ENCODE measurements at places on chromosomes 7 and 10.

- DNase-seq = no peak
Observed at GRCh38 chr7:133152875-133153274, 71.0 kb upstream of the CHCHD3 start.

- DNase-seq = no peak
Observed at GRCh38 chr10:104230490-104230889, 1.7 kb downstream of the CFAP43 start.

DNA sequence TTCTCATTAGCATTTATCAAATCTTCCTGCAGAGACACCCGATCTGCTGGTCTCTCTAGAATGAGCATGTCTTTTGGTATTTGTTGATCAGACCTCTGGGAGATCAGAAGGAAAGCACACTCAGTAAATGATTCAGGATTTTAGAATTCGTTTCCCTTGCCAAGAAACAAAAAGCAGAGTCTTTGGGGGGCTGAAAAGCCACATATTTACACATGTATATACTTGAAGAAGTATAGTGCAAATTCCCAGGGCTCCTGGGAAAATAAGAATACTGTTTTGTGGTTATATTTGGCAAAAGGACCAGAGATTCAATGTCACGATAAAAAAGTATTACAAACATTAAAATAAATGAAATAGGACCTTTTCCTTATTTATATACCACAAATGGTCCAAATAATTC lies 100.2 kb downstream of the AGMO start:
- no peak for DNase-seq

DNA sequence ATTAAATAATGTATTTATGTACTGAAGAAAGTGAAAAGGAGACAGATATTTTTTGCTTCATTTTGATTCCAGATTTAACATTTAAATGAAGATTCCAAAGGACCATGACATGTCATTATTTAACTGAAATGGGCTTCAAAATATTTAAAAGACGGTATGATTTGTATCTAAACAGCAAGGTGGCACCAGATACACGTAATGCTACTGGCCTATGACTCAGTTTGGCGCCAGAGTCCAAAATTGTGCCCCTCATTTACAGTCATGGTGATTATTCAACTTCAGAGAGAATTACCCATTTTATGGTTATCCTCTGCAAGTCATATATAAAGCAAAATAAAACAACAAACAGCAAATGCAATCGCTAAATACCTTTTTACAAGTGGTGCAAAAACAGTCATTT lies 94.5 kb downstream of the ETV1 start:
- DNase-seq = no peak

- DNase-seq = no peak
Observed at GRCh38 chr10:24333736-24334135, 124.8 kb downstream of the KIAA1217 start.

DNA sequence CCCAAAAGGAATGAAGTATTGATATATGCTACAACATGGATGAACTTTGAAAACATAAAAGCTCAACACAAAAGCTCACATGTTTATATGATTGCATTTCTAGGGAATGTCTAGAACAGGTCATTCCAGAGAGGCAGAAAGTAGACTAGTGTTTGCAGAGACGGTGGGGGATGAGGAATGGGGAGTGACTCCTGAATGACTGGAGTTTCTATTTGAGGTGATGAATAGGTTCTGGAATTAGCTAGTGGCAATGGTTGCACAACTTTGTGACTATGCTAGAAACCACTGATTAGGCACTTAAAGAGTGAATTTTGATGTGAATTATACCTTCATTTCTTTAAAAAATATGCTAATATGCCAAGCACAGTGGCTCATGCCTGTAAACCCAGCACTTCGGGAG lies 6.9 kb downstream of the KPNA7 start:
- no peak for DNase-seq

DNA sequence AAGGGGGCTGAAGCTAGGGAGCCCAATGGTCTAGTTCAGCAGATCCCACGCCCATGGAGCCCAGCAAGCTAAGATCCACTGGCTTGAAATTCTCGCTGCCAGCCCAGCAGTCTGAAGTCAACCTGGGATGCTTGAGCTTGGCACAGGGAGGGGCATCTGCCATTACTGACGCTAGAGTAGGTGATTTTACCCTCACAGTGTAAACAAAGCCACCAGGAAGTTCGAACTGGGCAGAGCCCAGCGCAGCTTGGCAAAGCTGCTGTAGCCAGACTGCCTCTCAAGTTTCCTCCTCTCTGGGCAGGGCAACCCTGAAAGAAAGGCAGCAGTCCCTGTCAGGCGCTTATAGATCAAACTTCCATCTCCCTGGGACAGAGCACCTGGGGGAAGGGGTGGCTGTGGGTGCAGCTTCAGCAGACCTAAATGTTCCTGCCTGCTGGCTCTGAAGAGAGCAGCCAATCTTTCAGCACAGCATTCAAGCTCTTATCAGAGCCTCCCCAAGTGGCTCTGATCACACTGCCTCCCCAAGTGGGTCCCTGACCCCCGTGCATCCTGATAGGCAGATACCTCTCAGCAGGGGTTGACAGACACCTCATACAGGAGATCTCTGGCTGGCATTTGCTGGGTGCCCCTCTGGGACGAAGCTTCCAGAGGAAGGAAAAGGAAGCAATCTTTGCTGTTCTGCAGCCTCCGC lies 167.8 kb downstream of the CCDC71L start:
- DNase-seq = no peak

- DNase-seq = no peak
Observed at GRCh38 chr7:46626691-46627310, 705.7 kb upstream of the IGFBP3 start.

DNA sequence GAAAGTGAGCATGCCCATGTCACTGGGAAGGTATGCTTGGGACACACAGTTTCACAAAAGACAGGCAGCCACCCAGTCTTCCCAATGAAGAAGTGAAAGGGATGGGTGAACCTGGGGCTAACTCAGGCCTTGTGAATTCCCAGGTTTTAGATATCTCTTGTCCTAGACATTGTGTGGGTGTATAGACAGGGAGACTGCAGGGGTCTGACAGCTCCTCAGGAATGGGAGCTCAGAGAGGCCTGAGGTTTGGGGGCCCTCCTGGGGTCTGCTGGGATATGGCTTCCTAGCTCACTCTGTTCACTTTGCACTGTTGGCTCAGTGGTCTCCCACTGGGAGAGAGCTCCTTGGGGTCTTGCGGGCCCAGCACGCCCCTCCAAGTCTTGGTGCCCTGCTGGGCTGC lies 47.0 kb downstream of the WDFY4 start:
- no peak for DNase-seq

DNA sequence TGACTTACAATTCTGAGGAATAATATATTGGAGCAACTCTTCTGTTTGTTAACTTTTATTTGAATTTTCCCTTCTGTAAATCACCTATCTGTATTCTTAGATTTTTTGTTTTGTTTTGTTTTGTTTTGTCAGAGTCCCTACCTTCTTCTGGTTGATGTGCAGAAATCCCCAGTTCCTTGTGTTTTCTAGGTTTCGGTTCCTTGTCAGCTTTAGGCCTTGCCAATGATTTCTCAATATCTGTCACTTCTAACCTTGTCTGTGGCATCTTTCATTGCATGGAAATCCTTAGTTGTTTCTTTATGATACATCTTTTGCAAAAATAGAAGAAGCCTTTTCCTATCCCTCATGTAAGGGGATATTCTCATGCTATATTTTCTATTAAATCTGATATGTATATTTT lies 21.7 kb upstream of the ST8SIA6 start:
- no peak for DNase-seq

- no peak for DNase-seq
Observed at GRCh38 chr7:2924866-2925840, 81.0 kb upstream of the GNA12 start.

DNA sequence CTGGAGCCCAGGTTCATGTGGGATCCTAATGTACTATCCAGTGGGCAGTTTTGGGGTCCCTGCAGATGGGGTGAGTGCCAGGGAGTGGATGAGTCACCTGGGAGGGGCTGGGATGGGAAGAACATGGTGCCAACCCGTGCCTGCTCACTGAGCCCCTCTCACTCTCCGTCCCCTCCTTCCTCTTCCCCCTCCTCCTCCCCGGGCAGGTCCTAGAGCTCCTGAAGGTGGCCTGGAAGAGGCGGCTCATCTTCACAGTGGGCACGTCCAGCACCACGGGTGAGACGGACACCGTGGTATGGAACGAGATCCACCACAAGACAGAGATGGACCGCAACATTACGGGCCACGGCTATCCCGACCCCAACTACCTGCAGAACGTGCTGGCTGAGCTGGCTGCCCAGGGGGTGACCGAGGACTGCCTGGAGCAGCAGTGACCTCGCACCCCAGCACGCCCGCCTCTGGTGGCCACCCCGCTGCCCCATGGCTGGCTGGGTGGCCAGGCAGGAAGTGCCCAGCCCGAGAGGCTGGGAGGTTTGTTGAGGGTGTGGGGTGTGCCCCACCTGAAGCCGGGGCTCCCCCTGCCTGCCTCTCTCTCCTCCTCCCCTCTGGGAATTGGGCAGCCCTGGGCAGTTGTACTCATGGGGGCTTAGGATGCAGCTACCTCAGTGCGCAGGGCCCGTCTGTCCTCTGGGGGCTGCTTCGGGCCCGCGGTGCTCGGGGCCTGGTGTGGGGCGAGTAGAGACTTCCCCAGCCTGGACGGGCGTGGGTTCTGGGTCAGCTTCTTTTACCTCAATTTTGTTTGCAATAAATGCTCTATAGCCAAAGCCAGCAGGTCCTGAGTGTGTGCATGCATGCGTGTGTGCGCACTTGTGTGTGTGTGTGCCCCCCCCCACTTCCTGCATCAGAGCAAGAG lies 4.9 kb upstream of the UPK3B start:
- no peak for DNase-seq

GRCh38 chr7:93115796-93116195 lies 2.0 kb downstream of the SAMD9 start:
- DNase-seq = no peak

DNA sequence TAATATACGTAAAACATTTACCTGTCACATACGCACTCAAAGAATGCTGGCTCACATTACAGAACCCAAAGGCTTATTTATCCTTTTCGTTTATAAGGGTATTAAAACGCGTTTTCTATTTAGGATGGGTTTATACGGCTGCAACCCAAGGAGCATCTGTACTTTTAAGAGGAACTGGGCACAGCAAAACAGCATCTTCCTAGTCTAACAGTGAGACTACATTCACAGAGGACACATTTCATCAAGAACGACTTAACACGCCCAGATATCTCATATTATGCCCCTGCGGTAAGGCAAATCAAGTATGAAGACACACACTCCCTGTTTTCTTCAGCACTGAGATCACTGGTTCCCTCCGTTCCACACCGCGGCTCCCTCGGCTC lies 533 bp upstream of the DMTF1 start:
- peak; percentile 53 for DNase-seq

GRCh38 chr7:98088109-98088508 lies 18.6 kb upstream of the LMTK2 start:
- no peak for DNase-seq

GRCh38 chr7:147415991-147416390 lies 1174.6 kb upstream of the C7orf33 start:
- DNase-seq = no peak

- DNase-seq = no peak
Observed at GRCh38 chr10:93417266-93417665, 64.9 kb downstream of the MYOF start.

- DNase-seq = no peak
Observed at GRCh38 chr7:150564566-150564965, 2.6 kb upstream of the GIMAP4 start.

DNA sequence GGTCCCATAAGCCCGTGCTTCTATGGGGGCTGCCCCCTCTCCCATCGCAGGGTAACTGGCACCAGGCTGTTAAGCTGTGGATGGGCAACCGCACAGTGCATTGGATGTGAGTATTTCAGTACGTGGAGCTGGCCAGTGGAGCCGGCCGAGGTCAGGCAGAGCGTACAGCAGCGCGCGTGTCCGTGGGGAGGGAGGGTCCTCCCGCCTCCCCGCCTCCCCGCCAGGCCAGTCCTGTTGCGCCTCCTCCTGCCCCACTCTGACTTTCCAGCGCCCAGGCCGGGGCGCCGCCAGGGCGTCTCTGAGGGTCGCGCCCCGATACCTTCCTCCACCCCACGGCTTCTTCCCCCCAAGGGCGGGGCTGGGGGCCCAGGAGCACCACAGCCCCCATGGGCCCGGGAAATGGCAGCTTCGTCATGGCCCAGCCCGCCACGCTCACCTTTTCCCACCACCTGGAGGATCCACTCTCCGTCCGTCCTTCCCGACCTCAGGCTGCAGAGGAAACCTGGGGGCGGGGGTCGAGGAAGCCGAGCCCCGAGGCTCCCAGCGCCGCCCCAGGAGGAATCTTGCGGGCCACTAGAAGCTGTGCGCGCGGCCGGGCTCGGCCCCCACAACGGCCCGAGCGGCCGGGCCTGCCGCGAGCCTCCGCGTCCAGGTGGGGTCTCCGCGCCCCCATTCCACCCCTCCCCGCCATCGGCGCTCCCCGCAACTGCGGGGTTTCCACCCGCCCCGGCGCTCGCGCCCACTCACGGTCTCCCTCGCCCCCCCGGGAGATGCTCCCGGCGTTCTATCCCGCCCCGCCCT lies 831 bp upstream of the PFKP start:
- DNase-seq = no peak

DNA sequence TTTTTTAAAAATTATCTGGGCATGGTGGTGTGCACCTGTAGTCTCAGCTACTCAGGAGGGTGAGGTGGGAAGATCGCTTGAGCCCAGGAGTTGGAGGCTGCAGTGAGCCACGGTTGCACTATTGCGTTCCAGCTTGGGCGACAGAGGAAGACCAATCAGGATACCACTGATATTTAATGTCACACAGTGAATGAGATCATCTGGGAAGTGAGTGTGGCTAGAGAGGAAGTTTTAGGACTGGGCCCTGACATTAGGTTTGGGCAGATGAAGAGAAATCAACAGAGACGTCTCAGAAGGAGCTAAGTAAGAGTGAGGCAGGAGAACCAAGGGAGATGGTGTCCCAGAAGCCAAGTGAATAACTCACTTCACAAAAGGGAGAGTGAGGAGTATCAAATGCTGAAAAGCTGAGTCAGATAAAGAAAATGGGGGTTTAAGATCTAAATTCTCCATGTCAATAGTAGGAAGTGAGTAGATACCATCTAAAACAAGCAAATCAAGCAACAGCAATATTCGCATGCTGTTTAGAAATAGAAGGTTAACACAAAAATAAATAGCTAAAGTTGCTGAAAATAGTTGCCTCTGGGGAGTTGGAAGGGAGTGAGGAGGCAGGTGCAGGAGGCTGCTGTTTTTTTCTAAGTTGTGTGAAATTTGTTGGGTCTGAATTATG lies 11.5 kb downstream of the PILRA start:
- DNase-seq = no peak

DNA sequence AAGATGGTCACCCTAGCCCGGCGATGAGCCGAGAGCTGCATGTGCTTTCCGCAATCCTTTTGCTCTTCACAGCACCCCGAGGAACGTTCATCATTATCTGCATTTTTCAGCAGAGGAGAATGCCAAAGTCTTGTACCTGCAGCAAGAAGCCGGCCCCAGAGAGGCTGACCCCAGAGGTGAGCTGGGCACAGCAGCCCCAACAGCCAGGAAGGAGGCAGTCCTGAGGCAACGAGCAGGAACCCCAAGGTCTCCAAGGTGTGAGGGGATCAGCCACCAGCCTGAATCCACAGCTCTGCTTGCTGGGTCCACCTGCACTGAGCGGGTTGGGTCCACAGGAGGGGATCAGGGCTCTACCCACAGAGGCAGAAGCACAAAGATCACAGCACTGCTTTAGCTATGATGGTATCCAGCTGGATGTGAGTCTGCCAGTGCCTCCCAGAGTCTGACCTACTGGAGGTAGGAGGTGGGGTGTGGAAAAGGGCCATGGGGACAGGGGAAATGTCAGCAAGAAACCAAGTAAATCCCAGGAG lies 16.8 kb upstream of the GDF10 start:
- DNase-seq = no peak
